ENCODE measurements at places on chromosomes 2 and 18.

DNA sequence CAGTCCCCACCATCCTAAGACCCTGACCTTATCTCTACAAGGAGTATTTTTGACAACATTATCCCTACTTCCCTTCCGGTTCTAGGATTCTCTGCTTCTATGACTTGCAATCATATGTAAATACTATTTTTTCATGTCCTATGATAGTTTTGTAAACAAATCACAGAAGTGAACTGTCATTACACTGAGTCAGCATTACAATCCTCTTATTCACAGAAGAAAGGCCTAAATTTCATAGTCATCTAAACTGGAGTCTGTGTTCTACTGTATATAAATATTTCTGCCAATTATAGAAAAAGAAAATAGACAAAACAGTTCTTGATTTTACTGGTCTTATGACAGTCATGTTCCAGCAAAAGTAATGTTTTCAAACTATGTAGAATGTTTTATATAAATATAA, 265.1 kb downstream of the NCKAP5 start:
- DNase-seq: no peak

DNA sequence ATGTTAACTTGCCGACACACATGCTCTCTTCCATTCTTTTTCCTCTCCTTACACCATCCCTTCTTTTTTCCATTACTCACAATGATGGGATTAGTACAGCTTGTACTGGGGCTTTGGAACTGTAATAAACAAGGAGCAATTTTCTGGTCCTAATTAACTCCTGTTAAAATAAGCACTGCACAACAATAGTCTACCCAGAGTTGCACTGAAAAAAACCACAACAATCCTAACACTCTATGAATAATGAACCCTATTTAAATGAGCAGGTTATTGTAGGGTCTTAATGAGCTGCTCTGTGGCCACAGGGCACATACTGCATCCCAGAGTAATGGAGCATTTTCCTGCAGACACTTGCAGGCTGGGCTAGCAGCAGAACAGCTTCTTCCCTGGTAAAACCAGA, 380.3 kb downstream of the NRXN1 start:
- no peak for DNase-seq

DNA sequence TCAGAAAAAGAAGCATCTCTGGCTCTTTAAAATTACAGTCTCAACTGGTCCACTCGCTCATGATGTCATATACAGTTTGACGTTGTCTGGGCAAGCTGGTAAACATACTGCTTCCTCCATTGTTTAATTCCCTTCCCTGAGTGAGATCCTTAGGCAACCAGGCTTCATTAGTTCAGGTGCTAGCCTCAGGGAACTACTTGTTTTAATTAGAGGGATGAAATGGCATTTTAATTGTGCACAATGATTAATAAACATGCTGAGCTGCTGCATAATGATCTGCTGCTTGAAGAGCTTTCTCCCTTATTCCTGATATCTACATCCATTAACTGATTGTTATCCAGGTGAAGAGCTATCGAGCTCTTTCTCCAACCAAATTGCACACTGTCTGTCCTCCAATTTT, 195.6 kb upstream of the ETAA1 start:
- no peak for DNase-seq

DNA sequence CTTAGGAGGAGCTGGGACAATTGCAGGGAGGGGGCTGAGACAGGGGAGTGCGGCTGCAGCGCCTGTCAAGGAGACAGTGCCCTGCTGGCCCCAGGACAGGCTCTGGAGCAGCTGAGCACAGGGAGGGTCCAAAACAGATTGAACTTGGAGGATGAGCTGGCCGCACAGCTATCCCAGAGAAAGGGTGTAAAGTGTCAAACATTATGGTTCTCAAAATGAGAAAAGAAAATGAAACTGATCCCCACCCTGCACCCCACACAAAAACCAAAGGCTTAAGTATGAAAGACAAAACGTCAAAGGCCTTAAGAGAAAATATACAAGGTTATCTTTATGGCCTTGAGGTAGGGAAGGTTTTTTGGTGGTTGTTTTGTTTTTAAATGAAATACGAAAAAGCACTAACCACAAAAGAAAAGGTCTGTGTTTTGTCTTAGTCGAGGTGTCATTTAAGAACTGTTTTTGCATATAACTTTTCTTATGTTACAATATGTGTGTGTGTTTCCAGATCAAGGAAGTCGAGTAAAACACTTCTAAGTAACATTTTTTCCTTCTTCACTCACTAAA, 111.8 kb downstream of the HDAC4 start:
- no peak for DNase-seq

All from stimulated activated CD8-positive, alpha-beta memory T cell treated with anti-CD3 and anti-CD28 coated beads, Interleukin-7, amount 100 ng/mL, for 48 hours (primary cell).